Myocyte (in vitro differentiated cells): ENCODE measurements at places on chromosomes 7 and 10. TPM values are rescaled to one million over a fixed set of nuclear protein-coding genes. Genes with fewer than 3 reads are reported as not detected.
A peak's percentile ranks its signal among the peaks of the same experiment; 100 is the strongest.

GRCh38 chr10:95422233-95422632 lies 131.4 kb upstream of the PDLIM1 start:
- DNase-seq, result no peak

- DNase-seq, result no peak
Measured at GRCh38 chr7:37282093-37282444, 166.6 kb downstream of the ELMO1 start.

DNA sequence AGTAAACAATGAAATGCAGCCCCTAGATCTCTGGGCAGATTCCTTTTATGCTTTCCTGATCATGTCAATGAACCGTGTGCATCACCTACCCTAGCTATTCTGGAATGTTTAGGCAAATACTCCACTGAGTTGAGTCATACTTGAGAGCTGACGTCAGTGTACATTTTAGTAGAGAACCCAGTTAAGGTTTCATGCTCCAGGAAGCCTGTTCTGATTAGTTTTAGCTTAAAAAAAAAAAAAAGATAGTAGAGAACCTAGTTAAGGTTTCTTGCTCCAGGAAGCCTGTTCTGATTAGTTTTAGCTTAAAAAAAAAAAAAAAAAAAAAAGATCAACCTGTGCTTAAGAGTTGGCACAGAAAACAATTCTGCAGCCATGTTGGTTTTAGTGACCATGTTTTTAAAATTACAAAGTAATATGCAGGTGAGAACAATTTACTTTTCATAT lies 3.7 kb upstream of the MCU start:
- peak; percentile 58 for DNase-seq

DNA sequence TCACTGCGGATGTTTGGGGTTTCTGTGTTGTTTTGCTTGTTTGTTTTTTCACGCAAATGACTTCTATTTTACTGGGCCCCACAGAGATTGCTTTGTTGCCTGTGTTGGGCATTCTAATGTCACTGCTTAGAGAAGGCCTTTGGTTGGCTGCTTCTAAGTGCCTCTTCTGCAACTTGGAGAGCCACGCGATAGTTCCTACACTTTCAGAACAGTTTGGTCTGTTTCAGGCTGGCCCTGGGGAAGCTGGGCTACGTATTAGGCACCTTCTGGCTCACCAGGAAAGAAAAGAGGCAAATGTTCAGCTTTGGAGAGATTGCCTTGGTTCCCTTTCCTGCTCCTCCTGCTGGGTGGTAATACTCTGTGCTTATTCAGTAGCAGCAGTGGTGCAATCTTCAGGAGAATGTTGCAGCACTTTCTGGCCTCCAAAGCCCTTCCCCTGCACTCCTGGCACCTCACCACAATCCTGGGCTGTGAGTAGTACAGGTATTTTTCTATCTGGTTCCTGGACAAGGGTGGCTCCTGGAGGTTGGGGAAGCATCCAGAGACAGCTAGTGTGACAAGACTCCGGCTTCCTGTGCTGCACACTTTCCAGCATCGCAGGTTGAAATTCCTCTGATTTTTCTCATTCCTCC lies 1.2 kb downstream of the ANTXRL start:
- DNase-seq, result no peak

The TAS2R41 gene
- not detected in 2 replicates for total RNA-seq

The PGAM2 gene
- total RNA-seq, result 62.5 and 81.2 TPM in 2 replicates
